ENCODE measurements at places on chromosomes 13 and 19. TPM values are rescaled to one million over a fixed set of nuclear protein-coding genes. Genes with fewer than 3 reads are reported as not detected.

The LSM7 gene
- total RNA-seq = 152 TPM

The CYP2A7 gene
- not detected for total RNA-seq

The RNU6-9 gene
- total RNA-seq = not detected

The LPAR6 gene
- total RNA-seq = 0.15 TPM

The GPR180 gene
- total RNA-seq = 5.1 TPM

The GPR12 gene
- total RNA-seq = not detected

The NKPD1 gene
- 0.12 TPM for total RNA-seq

The PRX gene
- total RNA-seq = 1.4 TPM

DNA sequence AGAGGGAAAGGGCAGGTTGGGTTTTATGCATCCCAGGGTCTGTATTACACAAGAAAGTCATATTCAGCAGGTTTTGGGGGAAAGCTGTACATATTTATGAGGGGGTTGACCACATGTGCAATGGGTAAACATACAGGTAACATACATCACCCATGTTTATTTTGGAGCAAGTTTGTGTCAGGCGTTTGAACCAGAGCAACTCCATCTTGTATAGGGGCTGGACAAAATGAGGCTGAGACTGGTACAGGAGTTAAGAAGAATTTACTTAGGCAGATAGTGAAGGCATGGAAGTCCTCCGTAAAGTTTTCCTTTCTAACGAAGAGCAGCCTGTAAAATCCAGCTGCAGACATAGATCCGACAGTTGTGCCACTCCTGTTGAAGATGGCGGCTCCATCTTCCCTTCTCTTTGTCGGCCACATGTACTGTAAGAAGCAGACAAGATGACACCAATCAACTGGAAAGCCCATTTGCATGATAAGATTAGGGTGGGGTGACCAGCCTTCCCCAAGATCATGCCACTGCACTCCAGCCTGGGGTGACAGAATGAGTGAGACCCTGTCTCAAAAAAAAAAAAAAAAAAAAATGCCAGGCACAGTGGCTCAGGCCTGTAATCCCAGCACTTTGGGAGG, 4.7 kb upstream of the NUDT19 start:
- H3K36me3 ChIP-seq = no peaks in the 10 kb centered on the region
- H3K27ac ChIP-seq = no peak overlapping the region
- peaks cover 8% of the 10 kb centered on the region for H3K4me1 ChIP-seq
- H3K27me3 ChIP-seq = peaks cover 3% of the 10 kb centered on the region
- no peak overlapping the region for H3K4me3 ChIP-seq

- DNase-seq = no peak
- no peaks in the 10 kb centered on the region for H3K4me1 ChIP-seq
- no peak overlapping the region for H3K27ac ChIP-seq
- no peaks in the 10 kb centered on the region for H3K36me3 ChIP-seq
- H3K27me3 ChIP-seq = peaks cover 12% of the 10 kb centered on the region
Measured at GRCh38 chr13:25157681-25158080, 14.4 kb downstream of the AMER2 start.

GRCh38 chr19:7973883-7974282, 30.4 kb upstream of the TIMM44 start:
- DNase-seq = no peak
- no peak overlapping the region for H3K4me3 ChIP-seq
- H3K27me3 ChIP-seq = no peaks in the 10 kb centered on the region
- H3K4me1 ChIP-seq = peaks cover 1% of the 10 kb centered on the region
- H3K27ac ChIP-seq = no peak overlapping the region

GRCh38 chr13:85379433-85379832, 419.8 kb downstream of the SLITRK6 start:
- no peaks in the 10 kb centered on the region for H3K36me3 ChIP-seq
- H3K27me3 ChIP-seq = no peaks in the 10 kb centered on the region

- H3K4me3 ChIP-seq = no peak overlapping the region
- no peak for DNase-seq
- H3K36me3 ChIP-seq = no peaks in the 10 kb centered on the region
- H3K27ac ChIP-seq = no peak overlapping the region
- H3K27me3 ChIP-seq = peaks cover 9% of the 10 kb centered on the region
- H3K4me1 ChIP-seq = no peaks in the 10 kb centered on the region
Measured at GRCh38 chr19:44571830-44572580, 41.4 kb upstream of the IGSF23 start.

GRCh38 chr19:51547397-51548212, 16.1 kb upstream of the SIGLEC6 start:
- H3K4me3 ChIP-seq = peak overlapping the region; percentile 57
- H3K4me1 ChIP-seq = peaks cover 93% of the 10 kb centered on the region
- no peak for DNase-seq
- no peaks in the 10 kb centered on the region for H3K36me3 ChIP-seq

- no peak overlapping the region for H3K27ac ChIP-seq
- H3K27me3 ChIP-seq = no peaks in the 10 kb centered on the region
- no peak overlapping the region for H3K4me3 ChIP-seq
- no peak for DNase-seq
- peaks cover 43% of the 10 kb centered on the region for H3K36me3 ChIP-seq
Measured at GRCh38 chr19:47682939-47683338, 30.3 kb upstream of the EHD2 start.

- DNase-seq = no peak
- no peak overlapping the region for H3K4me3 ChIP-seq
- H3K27me3 ChIP-seq = no peaks in the 10 kb centered on the region
- H3K36me3 ChIP-seq = no peaks in the 10 kb centered on the region
- no peak overlapping the region for H3K27ac ChIP-seq
Measured at GRCh38 chr13:62093984-62094780, 678.5 kb upstream of the PCDH20 start.

DNA sequence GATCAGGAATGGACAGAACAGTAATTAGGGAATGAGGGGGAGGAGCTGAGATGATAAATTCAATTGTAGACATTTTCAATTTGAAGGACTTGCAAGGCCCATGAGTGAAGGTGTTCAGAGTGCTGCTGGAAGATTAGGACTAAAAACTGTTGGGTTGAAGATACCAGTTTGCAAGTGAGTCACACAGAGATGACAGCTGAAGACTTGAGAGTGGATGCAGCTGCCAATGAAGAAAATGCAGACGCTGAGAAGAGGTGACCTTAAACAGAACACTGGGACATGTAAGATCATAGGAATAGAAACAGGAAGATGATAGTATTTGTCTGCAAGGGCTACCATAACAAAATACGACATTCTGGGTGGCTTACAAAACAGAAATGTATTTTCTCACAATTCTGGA, 1716.5 kb upstream of the SLC10A2 start:
- H3K27ac ChIP-seq = no peak overlapping the region
- DNase-seq = no peak
- H3K27me3 ChIP-seq = no peaks in the 10 kb centered on the region
- no peaks in the 10 kb centered on the region for H3K4me1 ChIP-seq
- H3K4me3 ChIP-seq = no peak overlapping the region
- no peaks in the 10 kb centered on the region for H3K36me3 ChIP-seq

GRCh38 chr13:95100525-95101433, 200.5 kb downstream of the ABCC4 start:
- no peak overlapping the region for H3K4me3 ChIP-seq
- no peaks in the 10 kb centered on the region for H3K4me1 ChIP-seq
- no peaks in the 10 kb centered on the region for H3K27me3 ChIP-seq
- no peak for DNase-seq
- no peak overlapping the region for H3K27ac ChIP-seq

DNA sequence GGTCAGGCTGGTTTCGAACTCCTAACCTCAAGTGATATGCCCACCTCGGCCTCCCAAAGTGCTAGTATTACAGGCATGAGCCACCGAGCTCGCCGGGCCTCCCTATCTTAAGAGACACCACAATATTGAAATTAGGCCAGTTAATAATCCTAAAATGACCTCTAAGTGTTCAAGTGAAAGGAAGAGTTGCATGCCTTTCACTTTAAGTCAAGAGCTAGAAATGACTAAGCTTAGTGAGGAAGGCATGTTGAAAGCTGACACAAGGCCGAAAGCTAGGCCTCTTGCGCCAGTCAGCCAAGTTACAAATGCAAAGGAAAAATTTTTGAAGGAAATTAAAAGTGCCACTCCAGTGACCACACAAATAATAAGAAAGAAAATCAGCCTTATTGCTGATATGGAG, 144.5 kb upstream of the FNDC3A start:
- no peak overlapping the region for H3K27ac ChIP-seq
- no peak for DNase-seq
- H3K4me1 ChIP-seq = peaks cover 32% of the 10 kb centered on the region
- no peak overlapping the region for H3K4me3 ChIP-seq
- peaks cover 3% of the 10 kb centered on the region for H3K36me3 ChIP-seq
- H3K27me3 ChIP-seq = no peaks in the 10 kb centered on the region

- peak overlapping the region; percentile 92 for H3K27ac ChIP-seq
- peak; percentile 41 for DNase-seq
- peaks cover 5% of the 10 kb centered on the region for H3K36me3 ChIP-seq
- no peaks in the 10 kb centered on the region for H3K27me3 ChIP-seq
Measured at GRCh38 chr19:13840305-13841085, 36.4 kb upstream of the NANOS3 start.

DNA sequence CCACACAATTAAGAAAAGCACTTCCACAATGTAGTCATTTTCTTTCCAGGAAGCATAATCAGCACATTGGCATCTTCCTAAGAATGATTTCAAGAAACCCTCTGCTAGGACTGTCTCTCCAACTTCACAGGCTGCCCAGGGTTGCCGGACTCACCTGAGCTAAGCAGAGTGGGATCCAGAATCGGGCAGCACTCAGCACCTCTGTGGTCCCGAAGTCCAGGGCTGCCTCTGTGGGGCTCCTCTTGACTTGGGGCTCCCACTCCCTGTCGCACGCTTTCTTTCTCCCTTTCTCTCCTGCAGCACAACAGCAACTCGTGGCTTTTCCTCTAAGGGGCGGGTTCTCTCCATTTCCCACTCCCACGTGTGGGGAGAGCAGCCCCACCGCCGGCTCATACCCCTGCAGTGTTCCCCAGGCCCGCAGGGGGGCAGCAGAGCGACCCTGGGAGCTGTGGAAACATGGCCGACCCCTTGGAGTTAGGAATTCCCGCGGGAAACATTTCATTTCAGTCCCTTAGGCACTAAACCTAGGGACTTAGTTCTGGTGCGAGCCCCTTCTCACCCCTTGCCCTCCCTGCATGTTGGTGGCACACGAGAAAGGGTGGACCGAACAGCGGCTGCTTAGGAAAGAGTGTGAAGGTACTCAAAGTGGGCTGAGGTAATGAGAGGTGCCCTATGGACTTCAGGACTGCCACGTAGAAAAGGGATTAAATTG, at the start of gene TMEM272:
Gene TMEM272 (minus strand): TSS at position 316 of the 712 bp plus-strand sequence. CDS start 6,647 bp downstream, outside the sequence.
- no peak within 1 kb of the TSS for H3K4me3 ChIP-seq
- peaks cover 2% of the 10 kb centered on the region for H3K4me1 ChIP-seq
- H3K27ac ChIP-seq = no peak within 1 kb of the TSS

- no peak overlapping the region for H3K27ac ChIP-seq
- H3K27me3 ChIP-seq = peaks cover 15% of the 10 kb centered on the region
- DNase-seq = no peak
- no peak overlapping the region for H3K4me3 ChIP-seq
- no peaks in the 10 kb centered on the region for H3K36me3 ChIP-seq
- peaks cover 13% of the 10 kb centered on the region for H3K4me1 ChIP-seq
Measured at GRCh38 chr13:27007166-27007565, 164.4 kb downstream of the USP12 start.

DNA sequence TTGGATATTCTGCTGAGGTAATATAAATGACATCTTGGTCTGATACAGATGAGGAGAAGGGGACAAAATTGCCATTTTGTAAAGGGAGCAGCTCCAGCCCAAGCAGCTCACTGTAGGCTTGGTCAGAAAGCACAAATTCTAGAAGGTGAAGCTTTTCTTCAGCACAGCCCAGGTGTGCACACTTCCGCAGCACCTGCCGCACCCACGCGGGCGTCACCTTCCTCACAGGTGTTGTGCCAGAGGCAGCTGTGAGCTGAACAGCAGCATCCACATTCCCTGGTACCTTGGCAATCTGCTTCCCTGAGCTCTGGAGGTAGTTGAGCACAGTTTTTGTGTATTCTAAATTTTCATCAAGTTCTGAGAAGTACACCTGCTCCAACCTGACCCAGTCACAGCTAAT, 79.0 kb downstream of the SACS start:
- DNase-seq = no peak
- H3K4me1 ChIP-seq = peaks cover 2% of the 10 kb centered on the region
- no peaks in the 10 kb centered on the region for H3K27me3 ChIP-seq
- no peak overlapping the region for H3K4me3 ChIP-seq

All from activated B cell treated with CpG ODN at 0.5 μM for 24 hours (primary cell).